ENCODE measurements at places on chromosomes 5 and 9.

GRCh38 chr9:112642126-112642525, 75.8 kb downstream of the INIP start:
- no peak for DNase-seq

DNA sequence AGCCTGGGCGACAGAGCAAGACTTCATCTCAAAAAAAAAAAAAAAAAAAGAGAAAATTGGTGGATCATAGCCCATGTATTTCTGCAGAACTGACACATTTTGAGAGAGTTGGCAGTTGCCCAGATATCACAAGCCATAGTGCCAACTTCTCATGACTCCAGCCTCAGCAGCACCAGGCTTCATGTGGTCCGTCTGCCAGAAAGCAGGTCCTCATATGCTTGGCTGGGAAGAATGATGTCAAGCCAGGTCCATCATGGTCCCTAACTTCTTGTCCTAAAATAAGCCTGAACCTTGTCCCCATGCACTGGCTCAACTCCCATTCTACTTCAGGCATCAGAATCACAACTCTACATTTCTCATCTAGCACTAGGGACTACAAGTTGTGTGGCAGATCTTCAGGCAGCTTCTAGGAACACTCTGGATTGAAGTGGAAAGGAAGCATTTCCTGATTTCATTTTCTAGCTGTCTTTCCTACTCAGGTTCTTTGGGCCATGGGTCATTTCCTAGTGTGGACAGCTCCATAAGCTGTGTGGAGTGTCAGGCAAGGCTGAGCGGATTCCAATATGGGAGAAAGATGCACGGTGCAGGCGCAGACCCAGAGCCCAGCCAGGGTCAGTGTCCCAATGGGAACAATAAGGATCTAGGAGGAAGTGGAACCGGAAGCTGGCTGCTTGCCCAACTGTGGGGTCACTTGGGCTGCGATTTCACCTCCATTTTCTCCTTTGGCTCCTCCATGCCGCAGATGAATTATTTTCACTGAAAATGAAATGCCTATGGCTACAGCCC, 90.1 kb downstream of the LMNB1 start:
- no peak for DNase-seq

DNA sequence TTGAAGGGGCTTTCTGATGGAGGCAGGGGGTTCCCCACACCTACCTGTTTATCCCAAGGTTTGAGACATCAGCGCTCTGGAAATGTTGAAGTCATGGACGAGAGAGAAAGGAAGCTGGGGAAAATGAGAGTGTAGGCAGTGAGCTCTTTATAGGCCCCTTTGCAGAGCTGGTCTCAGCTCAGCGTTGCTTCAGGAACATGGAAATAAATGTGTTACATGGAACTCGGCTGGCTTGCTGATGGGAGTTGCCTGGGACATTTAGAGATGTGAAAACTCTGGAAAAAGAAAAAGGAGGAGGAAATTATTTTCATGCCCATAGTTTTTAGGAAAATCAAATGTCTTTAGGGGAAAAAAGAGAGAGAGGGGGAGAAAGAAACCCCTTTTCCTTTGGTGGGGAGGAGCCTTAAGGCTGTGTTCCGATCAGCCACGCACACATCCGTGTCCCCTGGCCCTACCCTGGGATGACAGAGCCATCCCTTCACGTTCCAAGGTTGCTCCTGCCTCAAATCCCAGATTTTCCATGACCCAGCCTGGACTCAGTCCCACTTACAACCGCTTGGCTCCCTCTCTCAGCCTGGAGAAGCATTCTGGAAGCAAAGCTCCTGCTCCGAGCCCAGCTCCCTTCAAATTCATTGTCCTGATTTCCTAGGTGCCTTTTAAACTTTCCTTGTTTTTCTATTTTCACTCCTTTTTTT, 78.3 kb downstream of the COL27A1 start:
- no peak for DNase-seq

DNA sequence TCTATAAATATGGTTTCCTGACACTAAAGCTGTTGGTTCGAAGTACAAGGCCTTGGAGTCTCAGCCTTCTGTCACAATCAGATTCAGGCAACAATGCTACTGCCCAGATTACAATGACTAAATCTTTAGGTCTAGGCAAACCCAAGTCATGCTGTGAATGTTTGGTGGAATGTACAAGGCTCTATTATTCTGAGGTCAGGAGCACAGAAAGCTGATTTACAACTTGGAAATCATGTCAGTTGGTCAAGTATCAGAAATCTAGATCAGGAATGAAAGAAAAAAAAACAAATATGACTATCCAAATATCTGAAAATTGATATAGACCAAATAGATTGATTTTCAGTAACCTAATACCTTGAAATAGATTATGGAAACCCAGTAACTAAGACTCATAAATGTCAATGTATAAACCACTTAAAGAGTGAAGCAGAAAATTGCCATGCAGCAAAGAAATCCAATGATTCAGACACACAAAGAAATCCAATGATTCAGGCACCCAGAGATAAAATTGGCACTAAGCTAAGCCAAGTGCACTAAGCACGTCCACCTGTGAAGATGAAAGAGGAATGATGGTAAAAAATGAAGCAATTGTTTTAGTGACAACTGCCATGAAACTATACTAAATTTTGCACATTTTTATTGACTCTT, 588.0 kb upstream of the TUSC1 start:
- no peak for DNase-seq

GRCh38 chr5:136190091-136190720, 2.8 kb downstream of the SMIM32 start:
- no peak for DNase-seq

DNA sequence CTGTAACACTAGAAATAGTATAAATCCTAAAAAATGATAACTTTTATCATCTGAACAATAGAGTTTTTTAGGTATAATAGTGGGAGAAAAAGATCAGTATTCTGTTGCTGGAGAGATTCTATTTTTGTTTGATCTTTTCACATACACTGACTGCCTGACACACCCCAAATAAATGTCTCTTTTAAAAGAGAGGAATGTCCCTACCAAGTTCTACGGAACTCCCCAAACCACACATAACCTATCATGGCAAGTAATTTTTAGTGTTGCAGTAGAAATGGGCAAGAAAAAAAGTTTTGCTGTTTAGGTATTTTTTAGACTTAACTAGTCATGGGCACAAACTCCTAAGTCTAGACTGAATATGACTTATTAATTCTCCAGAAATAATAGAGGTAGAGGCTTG, 139.1 kb downstream of the ELAVL2 start:
- no peak for DNase-seq

DNA sequence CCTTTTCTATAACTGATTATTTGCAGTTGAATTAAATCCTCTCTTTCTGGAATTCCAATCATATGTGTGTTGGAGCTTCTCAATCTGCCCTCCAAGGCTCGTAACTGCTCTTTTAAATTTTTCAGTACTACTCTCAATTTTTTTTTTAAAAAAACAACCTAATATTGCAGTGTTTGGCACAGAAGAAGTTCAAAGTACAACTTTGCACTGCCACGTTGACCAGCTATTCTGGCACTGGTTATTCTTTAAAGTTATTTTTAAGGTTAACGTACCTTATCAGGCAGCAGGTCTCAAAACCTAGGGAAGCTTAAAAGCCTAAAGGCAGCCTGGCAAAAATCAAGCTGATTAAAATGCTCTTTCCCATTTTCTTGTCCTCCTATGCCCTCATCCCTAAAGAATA, 120.5 kb downstream of the GHR start:
- DNase-seq: no peak

- no peak for DNase-seq
These were observed 63.3 kb downstream of the PLPP1 start for GRCh38 chr5:55471468-55471867.

DNA sequence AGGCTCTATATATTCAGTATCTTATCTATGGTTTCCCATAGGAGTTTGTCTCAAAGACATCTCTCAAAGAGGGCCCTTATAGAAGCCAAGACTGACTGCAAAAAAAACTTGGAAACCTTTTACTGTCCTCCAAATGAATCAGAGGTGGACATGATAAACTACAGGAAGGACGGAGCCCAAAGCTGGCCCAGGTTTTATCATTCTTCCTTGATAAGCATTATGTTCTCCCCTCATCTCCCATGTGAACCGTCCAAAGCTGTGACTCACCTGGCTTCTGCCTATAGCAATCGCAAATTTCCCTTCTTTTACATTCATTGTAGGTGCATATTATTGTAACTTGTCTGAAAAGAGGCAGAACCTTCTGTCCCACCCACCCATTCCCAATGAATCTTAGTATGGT, 35.0 kb upstream of the NIM1K start:
- DNase-seq: no peak

DNA sequence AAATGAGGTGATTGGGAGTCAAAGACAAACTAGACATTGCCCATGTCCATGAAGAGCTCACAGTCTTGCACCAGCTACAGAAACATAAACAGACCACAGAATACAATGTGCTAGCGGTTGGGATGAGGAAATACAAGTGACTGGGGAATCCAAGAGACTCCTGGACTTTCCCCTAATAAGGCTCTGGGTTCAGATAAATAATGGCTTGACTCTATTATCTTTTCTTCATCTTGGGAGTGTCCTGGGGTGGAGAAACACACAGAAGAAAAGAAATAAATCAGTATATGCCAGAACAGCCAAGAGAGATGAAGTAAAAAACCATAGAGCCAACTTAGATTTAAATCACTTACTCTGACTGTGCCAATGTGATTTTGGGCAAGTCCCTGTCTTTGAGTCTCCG, 227.8 kb downstream of the PAPPA start:
- DNase-seq: no peak

- DNase-seq: no peak
These were observed 8.2 kb upstream of the ZFYVE16 start for GRCh38 chr5:80399526-80400239.

GRCh38 chr9:133064241-133065069, 2.7 kb downstream of the CEL start:
- no peak for DNase-seq

DNA sequence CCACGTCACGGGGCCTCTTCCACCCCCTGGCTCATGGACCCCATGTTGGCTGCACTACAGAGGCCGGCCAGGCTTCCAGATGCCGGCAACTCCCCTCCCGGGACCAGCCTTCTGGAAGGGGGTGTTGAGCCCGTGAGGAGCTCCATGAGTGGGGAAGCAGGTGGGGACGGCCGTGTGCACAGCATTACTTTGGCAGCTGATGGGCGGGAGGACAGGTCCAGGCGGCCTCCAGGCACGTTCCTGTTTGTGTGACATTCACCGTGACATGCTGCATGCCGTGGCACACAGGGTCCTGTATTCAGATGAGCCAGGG, 29.1 kb upstream of the ABO start:
- no peak for DNase-seq

DNA sequence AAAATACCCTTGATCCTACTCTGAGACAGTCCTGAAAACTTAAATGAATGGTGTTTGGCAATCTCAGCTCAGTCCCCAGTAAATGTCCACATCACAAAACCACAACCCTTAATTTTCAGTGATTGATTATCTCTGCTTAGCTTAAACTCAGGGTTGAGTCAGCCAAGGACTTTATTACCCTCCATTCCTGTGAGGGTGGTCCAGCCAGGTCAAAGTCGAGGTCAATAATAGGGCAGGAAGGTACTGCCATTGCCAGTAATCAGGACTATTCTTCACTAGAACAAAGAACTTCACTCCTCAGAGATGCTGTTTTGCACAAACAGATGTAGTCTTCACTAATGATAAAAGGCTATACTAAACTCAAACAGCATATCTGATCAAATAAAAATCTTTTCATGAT, 499.4 kb downstream of the ISL1 start:
- no peak for DNase-seq

- DNase-seq: no peak
These were observed 84.2 kb downstream of the CAVIN4 start for GRCh38 chr9:100662122-100662521.
